ENCODE measurements at places on chromosomes 16 and 17.

DNA sequence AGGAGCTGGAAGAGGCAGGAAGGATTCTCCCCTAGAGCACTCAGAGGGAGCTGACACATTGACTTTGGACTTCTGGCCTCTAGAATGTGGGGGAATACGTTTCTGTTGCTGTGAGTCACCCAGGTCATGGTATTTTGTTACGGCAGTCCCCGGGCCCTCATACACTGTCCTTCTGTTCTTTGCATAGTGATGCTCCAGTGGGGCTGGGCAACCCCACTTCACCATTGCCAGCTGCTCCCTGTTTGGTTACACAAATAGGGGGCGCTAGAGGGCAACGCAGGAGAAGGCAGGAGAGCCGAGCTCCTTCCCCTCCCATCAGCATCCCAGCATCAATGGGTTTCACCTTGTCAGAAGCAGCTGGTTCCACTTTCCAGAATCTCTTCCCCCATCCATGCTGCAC lies 257.7 kb upstream of the FOXF1 start:
- DNase-seq: no peak

DNA sequence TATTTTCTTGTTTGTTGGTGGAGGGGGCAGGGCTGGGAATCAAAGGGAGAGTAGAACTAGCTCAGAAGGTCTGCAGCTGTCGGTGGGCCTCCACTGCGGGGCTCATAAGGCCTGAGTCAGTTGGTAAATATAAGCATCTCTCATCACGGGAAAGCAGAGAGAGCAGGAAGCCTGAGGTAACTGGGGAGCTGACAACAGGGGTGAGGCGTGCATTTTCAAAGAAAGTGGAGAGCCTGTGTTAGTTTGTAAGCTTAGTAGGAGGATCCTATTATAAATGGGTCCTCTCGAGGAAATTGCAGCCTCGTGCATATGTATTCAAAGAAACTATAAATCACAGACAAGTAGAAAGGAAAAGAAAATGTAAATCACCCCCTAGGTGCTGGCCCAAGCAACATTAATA lies 221.0 kb upstream of the CDH13 start:
- DNase-seq: no peak

DNA sequence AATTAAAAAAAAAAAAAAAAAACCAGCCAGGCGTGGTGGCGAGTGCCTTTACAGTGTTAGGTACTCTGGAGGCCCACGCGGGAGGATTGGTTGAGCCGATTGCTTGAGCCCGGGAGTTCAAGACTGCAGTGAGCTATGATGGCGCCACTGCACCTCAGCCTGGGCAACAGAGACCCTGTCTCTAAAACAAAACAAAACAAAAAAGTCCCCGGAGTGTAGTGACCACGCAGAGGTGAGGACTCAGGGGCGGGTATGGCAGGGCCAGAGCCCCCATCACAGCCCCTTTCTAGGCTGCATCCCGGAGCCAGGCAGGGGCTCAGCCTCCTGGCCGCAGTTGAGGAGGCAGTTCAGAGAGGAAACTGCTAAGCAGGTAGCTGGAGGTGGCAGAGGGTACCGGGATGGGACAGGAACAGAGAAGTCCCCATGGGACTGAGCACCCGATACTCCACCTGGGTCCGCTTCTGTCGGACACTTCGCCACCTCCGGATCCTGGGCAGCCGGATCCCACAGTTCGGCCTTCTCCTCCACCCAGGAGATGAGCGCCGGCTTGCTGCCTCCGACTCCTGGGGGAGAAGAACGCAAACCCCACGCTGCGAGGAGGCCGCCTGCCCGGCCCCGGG lies 800 bp downstream of the ZNF747 start:
- DNase-seq: no peak

DNA sequence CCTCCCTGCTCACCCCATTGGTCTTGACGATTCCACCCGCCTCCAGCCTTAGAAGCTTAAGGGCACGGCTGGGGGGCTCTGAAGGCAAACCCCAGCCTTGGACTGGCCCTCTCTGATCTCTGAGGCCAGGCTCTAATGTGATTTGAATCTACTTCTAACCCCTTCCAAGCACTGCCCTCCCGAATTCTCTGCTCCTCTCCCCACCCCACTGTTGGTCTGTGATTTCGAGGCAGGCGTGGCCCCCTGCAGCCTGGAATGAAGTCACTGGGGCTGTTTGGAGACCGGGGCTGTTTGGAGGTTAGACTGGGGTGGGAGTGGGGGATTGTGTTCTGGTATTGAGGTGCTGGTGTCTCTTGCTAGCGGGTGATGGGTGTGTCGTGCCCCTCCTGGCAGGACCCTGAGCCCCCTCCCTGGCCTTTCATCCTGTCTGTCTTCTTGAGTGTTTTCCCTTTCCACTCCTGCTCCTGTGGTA lies 2.2 kb downstream of the GRB7 start:
- no peak for DNase-seq

- no peak for DNase-seq
Observed at GRCh38 chr16:75234856-75235696, 16.3 kb downstream of the CTRB1 start.

DNA sequence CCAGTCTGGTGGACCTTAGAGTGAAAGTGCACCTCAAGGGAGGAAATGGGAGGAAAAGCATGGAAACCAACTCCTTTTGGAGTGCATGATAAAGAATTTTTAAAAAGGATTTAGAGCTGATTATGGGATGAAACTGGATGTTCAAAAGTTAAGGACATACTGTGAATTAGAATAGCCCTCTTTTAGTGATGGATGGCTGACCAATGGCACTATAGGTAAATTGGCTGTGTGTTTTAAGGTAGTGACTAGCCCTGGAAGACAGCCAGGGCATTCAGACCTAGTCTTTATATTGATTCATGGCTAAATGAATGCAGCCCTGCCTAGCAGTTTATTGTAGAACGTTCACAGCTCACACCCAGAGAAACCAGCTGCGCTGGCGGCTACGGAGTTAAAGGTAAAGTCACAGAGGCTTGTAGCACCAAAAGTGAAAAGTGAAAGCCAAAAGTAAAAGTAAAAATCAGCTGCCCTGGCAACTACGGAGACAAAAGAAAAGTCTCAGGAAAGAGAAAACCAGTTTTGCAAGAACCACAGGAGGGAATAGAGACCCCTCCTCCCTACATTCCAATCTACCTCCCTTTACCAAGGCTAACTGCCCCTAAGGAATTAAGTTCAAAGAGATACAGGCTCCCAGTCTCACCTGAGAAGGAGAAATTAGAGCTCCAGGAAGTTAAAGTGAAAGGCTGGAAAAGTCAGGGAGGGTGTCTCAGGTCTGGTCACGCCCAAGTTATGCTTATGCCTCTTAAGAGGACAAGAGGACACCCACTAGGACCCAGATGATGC lies 21.8 kb downstream of the ACSM1 start:
- no peak for DNase-seq

DNA sequence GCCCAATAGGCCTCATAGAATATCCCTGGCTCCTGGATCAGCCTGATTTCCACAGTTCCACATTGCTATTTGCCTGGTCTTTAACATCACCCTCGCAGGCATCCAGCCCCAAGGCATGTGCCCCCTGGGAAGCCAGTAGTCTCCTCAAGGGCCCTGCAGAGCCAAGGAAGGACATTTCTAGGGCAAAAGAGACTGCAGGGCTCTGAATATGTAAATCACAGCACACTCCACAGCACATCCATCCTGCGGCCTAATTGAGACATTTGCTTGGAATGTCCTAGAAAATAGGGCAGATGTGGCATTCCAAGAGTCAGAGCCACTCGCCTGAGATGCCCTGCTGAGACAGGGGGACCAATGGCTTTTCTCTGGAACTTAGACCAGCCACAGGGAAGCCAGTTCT lies 11.4 kb upstream of the C16orf78 start:
- no peak for DNase-seq

DNA sequence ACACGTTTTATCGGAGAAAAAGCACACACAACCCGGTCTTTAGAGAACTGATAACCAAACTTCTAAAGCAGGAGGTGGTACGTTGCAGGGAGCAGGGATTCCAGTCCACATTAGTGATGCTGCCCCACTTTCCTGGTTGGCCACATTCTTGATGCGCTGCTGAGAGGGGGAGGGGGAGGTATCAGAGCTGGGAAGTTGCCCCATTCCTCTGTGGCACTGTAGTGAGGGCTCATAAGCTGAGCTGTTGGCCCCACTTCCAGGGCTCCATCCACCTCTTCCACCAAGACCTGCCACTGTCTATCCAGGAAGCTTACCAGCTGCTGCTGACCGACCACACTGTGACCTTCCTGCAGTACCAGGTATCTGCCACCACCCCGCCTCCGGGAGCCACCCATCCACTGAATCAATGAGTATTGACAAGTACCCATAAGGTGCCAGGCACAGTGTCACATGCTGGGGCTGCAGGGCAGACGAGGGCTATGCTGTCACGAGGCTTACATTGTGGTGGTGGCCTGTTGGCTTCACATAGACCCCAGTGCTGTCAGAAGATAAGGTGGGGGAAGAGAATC lies 1.1 kb downstream of the TSEN54 start:
- DNase-seq: no peak

DNA sequence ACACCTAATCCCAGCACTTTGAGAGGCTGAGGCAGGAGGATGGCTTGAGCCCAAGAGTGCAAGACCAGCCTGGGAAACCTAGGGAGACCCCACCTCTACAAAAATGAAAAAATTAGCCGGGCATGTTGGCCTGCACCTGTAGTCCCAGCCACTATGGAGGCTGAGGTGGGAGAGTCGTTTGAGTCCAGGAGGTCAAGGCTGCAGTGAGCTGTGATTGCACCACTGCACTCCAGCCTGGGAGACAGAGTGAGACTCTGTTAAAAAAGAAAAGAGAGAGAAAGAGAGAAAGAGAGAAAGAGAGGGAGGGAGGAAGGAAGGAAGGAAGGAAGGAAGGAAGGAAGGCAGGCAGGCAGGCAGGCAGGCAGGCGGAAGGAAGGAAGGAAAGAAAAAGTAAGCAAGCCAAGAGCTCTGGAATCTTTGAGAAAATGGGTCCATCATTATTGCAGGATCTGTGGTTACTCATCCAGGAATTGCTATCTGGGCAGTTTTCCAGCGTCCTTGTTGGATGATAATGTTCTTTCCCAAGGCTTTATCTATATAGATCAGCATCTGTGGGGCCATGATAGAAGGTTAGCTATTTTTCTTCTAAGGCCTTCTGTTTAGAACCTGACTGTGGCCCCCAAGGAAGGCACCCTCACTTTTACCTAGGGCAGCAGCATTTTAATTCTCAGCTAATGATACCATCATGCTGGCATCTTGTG lies 533.2 kb upstream of the CDH5 start:
- DNase-seq: no peak

- no peak for DNase-seq
Observed at GRCh38 chr16:16004314-16004749, 54.9 kb downstream of the ABCC1 start.

DNA sequence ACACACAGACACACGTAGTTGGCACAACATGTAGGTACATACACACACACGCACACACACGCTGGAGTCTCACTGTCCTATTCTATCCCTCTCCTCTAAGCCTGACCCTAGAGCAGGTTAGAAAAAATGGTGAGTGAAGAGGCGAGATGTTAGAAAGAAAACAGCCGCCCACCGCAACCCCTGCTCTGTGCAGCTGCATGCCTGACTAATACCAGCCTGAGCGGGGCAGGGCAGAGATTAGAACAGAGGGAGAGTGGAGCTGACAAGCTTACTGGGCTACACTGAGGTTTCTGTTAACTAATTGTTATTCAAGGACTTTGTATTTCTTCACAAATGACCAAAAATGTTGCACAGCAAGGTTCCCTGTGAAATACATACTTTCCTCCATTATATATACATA lies 59.8 kb downstream of the AMFR start:
- DNase-seq: no peak

- no peak for DNase-seq
Observed at GRCh38 chr17:14331225-14331981, 30.5 kb downstream of the HS3ST3B1 start.

DNA sequence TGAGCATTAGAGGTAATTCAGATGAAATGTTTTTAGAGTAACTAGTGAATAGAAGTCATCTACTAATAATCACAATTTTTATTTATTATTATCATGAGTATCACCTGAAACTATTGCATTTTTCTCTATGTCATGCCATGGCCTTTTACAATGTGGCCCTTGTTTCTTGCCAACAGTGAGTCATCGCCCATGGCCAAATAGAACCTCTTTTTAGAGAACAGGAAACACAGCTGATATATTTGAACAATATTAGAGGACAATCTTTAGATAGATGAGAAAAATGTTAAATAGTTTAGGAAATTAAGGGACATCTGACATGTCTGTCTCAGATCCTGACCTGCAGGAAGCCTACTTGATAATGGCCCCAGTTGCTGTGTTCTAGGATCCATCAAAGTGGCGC lies 1584.4 kb upstream of the GOT2 start:
- DNase-seq: no peak

DNA sequence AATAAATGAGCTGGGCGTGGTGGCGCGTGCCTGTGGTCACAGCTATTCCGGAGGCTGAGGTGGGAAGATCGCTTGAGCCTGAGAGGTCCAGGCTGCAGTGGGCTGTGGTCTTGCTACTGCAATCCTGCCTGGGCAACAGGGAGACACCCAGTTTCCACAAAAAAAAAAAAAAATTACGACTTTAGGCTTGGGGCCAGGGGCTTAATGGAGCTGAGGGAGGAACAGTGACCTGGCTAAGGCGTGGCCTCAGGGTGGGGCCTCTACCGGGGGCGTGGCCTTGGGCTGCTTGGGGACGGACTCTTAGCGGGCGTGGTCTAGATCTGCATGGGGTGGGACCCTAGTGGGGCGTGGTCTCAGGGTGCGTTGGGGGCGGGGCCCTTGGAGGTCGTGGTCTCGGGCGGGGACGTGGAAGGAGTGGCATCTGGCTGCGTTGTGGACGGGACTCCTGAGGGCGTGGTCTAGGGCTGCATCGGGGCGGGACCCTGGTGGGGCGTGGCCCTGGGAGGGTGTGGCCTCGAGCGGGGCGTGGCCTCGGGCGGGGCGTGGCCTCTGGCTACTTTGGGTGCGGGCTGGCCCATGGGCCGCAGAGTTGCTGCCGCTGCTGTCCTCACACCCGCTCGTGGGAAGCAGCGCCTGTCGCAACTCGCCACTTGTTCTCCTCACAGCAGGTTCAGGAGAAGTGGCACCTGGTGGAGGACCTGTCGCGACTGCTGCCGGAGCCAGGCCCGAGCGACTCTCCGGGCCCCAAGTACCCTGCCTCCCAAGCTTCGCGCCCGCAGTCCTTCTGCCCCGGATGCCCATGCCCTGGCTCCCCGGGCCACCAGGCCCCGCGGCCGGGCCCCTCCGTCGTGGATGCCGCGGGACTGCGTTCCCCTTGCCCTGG lies 5.8 kb upstream of the C17orf99 start:
- DNase-seq: peak; percentile 23

DNA sequence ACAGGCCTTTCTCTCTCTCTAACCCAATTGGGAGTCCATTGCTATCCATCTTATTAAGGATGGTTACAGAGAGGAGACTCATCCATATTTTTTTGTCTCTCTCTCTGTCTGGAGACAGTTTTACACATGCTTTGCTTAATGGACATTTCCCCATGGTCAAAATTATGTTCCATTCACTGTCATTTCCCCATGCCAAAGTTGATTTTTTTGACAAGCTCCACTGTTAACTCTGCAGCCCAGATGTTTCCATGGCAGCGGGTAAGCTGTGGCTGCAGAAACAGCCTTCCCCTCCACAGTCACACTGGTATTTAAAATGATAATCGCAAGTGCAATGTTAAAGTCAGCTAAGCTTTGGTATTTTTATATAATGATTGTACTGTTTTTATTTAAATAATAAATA lies 63.9 kb upstream of the HLF start:
- no peak for DNase-seq

Data from NCI-H1417 treated with DMSO at 0.1 percent for 48 hours (cell line).